Foreskin melanocyte (primary cell): ENCODE measurements at places on chromosomes 5 and 9.

DNA sequence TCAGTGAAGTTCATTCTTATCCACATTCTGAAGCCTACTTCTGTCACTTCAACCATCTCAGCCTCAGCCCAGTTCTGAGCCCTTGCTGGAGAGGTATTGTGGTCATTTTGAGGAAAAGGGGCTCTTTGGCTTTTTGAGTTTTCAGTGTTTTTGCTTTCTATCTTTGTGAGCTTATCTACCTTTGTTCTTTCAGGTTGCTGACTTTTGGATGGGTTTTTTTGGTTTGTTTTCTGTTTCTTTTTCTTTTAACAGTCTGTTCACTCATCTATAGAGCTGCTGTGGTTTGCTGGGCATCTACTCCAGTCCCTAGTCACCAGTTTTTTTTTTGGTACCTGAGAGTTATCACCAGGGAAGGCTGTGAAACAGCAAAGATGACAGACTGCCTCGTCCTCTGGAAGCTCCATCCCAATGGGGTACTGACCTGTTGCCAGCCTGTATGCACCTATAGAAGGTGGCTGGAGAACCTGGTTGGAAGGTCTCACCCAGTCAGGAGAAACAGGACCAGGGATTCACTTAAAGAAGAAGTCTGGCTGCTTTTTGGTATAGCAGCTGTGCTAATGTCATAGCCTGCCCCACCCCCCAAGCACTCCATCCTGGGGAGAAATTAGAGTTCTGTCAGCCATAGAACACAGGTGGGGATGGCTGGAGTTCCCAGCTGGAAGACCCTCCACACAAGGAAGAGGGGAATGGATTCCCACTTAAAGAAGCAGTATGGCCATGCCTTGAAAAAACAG, 138.6 kb upstream of the TSLP start:
- DNase-seq, result no peak

- no peak for DNase-seq
Observed at GRCh38 chr9:36504156-36504555, 68.5 kb upstream of the MELK start.

DNA sequence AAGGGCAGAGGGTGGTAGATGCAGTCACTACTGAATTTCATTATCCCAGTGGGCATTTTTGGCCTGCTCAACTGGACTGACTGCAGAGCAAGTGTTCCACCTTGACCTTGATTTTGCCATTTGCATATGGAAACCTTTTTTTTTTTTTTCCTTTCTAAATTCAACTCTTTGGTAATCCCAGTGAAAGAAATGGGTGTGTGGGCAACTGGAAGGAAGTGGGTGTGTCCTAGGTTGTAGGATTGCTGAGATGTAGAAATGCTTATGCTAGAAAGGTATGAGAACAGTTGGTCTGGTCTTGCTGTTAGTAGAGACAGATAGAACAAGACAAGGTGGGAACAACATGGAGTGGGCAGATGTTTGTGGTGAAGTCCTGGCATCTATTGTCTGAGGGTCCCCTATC, 7.8 kb upstream of the IL12B start:
- no peak for DNase-seq

DNA sequence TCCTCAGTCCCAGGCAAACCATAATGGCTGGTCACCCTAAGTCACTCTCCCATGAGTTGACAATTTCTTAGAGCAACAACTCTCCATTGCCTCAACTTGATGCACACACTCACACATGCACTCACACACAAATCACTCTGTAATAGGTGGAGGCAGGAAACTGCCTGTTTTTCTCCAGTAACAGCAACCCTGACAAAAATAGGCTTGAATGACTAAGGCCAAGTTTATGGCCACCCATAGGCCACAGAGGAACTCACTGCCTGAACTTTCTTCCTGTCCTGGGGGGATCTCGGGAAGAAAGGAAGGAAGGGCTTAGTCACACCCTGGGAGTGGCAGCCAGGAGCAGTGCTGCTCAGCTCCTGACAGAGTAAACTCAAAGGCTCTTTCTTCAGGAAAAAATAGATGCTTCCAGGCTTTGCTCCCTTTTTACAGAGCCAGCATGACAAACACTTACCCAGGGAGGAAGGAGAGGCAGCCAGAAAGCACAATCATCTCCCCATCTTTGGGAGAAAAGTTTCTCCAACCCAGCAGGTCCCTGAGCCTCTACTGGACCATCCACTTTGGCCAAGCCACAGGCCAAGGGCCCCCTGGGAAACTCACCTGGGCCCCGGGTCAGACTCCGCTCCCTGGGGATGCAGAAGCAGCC, 368 bp downstream of the SH3TC2 start:
- peak; percentile 95 for DNase-seq
